ENCODE measurements at places on chromosomes 3 and 15.
A peak's percentile ranks its signal among the peaks of the same experiment; 100 is the strongest.

DNA sequence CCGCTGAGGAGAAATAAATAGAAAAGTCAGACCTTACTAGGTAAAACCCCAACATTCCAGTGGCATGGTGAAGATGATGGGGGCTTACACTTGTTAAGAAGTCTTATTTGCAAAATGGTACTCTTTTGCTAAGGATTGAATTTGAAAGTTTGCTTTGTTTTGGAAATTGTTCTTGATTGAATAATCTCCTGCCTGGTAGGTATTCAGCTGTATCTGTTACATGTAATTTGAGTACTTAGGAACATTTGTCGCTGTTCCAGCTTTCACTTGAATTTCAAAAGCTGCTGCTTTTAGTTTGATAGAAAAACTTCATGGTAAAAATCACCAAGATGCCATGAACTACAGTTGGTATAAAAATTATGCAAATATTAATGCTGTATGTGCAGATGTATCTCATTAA lies 44.6 kb downstream of the TFG start:
- DNase-seq, result no peak

DNA sequence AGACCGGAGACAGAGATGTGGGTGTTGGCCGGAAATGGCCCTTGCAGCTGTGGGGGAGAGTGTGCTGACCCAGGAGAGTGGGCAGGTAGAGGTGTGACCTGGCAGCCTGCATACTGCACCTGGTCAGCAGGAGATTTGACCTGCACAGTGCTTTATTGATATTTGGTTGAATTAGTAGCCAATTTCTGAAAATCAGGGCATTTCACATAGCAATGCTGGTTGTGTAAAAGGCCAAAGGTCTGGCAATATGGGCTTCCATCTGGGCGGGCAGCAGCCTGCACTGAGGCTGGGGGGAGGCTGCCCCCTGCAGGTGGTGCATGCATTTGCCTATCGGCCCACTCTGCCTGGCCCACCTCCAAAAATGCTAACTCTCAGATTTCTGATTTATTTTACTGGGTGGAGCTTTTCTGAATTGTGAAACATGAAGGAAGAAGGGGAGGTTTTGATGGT lies 9.4 kb upstream of the MGLL start:
- DNase-seq, result peak; percentile 12

- no peak for DNase-seq
Measured at GRCh38 chr3:113890256-113890900, 51.8 kb downstream of the GRAMD1C start.

DNA sequence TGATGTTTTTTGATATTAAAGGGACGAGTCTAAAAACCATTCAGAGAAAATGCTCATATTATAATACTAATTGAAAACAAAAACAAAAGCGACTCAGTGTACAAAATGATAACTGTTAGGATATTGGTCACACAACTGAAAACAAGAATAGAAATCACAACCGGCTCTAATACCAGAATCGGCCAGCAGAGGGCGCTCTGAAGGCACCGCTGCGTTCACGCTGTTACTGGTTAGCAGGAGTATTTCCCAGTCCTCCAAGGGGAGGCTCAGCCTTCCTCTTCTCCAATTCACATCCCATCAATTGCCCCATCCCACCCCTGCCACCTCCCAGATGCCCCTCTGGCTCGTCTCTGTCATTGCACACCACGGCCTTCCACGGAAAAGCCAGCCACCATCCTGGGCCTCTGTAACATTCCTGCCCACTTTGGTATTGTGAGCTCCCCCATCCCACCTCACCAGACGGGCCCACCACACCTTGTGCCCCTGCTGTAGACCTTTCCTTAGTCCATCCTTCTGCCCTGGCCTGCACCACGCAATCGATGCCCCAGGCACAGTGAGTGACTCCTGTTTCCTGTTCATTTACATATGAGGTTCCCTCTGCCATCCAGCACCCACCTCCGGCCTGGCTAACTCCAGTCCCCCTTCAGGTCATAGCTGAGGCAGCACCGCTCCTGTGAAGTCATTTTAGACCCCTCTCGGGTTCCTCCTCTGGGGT lies 8.5 kb downstream of the FAM107A start:
- peak; percentile 19 for DNase-seq

DNA sequence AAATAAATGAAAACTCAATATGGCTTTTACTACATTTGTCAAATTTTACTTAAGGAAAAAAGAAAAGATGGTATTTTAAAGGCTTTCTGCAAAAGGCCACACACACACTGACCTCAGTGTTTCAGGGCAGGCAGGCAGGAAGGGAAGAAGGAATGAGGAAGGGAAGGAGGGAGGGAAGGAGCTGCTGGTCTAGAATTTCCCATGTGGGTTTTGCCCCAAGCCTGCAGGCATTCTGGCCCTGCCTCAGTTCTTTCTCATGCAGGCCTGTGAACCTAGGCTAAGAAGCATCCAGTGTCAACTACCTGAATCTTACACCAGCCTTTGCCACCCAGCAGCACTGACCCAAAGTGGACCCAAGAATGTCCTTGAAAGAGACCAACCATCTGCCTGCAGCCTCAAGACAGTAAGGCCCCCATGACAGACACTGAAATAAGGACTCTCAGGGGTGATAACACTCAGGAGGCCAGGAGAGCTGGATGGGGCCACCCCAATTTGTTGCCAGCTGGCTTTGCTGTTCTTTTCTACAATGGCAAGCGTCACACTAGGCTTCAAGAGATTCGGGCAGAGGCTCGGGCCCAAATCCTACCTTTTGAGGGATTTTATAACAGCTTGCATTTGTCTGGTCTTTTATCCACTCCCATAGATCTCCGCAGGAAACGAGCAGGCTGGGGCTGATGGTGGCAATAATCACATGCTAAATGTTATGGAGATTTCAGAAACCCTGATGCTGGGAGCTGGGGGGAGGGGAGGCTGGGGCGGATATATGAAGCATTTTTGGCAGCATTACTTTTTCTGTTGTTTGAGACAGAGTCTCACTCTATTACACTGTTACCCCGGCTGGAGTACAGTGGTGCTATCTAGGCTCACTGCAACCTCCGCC lies 51.4 kb downstream of the XXYLT1 start:
- DNase-seq, result no peak

GRCh38 chr3:157123621-157124020 lies 36.3 kb downstream of the CCNL1 start:
- DNase-seq, result no peak

- no peak for DNase-seq
Measured at GRCh38 chr15:33008284-33008995, 186.1 kb downstream of the FMN1 start.

GRCh38 chr3:43286841-43287499 lies 630 bp downstream of the SNRK start:
- no peak for DNase-seq

GRCh38 chr3:73349657-73350056 lies 275.1 kb downstream of the PDZRN3 start:
- no peak for DNase-seq

GRCh38 chr3:88113311-88114162 lies 36.2 kb upstream of the C3orf38 start:
- no peak for DNase-seq

DNA sequence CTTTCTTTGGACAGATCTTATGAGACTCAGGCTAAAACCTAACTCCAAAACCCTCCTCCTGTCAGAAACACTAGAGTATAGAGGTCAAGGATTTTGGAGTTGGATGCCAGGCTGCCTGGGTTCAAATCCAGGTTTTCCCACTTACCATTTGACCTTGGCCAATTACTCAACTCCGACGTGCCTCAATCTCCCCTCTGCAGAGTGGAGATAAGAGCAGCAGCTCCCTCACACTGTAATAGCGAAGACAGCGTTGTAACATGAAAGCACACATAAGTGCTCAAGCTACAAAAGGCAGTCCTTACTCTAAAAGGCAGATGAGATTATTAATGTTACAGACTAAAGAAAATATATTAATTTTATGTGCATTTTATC lies 90.1 kb downstream of the IGF2BP2 start:
- DNase-seq, result no peak

GRCh38 chr15:62409466-62409865 lies 244.4 kb upstream of the C2CD4B start:
- no peak for DNase-seq

- no peak for DNase-seq
Measured at GRCh38 chr3:100782906-100783305, 73.6 kb downstream of the TFG start.

DNA sequence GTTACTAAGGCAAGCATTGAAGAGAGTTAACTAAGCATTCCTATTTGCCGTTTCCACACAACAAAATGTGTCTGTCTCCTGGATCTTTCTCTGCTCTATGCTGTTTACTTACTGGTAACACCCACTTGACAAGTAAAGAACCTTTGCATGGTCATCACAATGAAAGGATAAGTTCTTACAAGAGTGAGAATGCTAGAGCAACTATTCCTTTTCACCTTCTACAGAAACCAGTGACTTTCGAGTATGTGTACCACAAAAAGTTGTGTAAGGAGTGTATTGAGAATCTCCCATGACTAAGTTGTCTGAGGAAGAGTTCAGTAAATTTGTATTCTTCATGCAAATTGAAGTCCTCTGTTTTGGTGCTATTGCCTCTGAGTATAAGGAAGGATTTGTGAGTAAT lies 10.8 kb downstream of the TIPARP start:
- DNase-seq, result no peak

GRCh38 chr3:41060106-41060505 lies 139.2 kb upstream of the CTNNB1 start:
- no peak for DNase-seq

DNA sequence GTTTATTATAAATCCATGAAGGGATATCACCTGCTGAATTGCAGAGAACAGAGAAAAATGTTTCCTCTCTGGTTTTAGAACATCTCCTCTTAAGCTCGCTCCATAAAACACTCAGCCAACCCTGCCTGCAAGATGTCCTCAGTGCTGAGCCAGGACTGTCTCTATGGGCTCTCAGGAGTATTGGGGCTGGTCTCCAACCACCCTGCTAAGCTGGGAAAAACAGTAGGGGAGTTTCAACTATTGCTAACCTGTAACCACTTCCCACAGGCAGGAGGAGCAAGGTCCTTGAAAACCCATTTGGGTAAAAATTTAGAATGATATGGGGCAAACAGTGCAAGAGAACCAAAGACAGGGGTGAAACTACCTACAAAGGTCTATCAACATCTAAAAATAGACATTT lies 34.3 kb downstream of the MYO1E start:
- DNase-seq, result no peak

DNA sequence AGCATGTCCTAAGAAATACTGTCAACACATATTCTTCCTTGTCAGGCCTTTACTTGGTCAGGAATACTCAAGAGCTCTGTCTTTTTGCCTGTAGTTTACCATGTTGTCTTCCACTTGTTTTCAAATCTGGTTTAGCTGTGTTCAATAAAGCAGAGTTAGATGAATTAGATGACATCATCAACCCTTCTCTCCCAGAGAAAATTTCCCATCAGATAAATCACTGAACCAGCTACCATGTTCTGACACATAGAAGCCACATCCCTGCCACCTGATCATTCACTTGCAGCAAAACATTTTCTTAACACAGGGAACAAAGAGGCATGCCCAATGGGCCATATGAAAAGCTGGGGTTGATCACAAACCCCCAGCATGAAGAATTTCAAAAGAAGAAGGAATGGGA lies 42.1 kb downstream of the TERC start:
- no peak for DNase-seq

GRCh38 chr3:69343875-69344274 lies 42.0 kb downstream of the FRMD4B start:
- DNase-seq, result no peak

- DNase-seq, result no peak
Measured at GRCh38 chr15:29134641-29135308, 134.8 kb downstream of the NSMCE3 start.

DNA sequence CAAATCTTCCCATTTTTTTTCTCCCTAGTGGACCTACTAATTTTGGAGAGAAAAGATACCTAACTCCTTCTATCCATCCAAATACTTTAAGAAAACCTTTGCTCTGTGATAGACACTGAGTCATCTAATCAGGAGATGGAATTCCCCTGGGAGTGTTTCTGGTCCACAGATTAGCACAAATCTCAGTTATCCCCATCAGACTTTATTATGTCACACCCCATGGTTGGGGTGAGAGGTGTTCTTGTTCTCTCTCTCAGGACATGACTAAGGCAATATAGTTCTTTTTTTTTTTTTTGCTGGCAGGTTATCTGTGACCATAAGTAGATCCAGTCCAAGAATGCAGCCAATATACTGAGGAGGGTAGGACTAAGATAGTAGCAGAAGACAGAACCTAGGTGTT lies 15.8 kb downstream of the SLC9A9 start:
- no peak for DNase-seq

DNA sequence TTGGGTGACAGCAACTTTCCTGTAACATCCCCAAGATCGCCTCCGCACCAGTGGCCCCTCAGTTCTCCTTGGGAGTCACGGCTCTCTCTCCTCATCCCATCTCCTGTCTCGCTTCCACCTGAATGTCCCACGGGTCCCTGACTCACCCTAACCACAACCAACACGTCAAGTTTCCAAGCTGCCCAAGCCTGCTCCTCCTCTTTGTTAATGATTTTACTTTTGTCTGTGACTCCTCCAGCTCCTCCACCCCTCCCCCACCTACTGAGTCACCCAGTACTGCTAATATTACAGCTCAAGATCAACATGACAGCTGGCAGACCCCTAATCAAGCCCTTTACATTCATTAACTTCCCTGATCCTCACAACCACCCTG lies 39.3 kb downstream of the BDH1 start:
- no peak for DNase-seq

DNA sequence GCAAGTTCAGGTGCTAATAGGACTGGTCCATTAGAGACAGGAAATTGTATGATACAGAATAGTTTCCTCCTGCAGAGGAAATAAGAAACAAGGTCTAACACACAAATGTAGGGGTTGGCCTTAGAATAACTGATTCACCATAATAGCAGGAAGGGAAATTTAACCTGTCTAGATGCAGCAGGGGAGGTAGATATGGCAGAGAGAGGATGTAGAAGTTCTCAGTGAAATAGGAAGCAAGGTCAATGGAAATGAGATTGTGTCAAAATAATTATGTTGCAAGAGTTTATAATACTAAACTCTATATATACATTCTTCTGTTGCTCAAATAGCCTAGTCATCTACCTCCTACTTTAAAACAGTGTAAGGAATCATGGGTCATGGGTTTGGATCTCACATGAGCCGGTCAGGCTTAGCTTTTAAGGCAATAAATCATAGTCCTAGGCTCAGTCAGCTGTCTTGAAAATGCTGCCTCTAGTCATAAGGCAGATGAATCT lies 17.0 kb downstream of the BCL2A1 start:
- no peak for DNase-seq

DNA sequence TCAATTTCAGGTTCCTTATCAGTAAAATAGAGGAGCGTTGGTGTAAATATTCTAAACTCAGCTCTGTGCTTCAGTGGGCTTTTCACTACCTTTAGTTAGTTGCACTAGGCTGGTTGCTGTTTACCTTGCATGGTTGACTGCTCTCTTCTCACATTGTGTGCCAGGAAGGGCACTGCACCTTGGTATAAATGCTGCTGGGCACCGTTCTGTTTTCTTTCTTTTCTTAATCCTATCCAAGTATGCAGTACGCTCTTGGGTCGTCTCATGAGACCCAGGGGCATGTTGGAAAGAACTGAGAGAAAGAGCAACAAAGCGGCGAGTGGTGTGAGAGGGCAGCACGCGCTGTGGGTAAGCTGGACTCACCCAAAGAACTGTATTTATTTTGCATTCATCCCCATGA lies 22.4 kb downstream of the KCNMB2 start:
- DNase-seq, result peak; percentile 9
